ENCODE measurements at places on chromosomes 6 and 20. TPM values are rescaled to one million over a fixed set of nuclear protein-coding genes. Genes with fewer than 3 reads are reported as not detected.

GRCh38 chr6:21738180-21739094 is 144.9 kb downstream of the SOX4 start:
- no peak for DNase-seq

Gene GSTA1
- 25.8 TPM for total RNA-seq

GRCh38 chr6:34459899-34460593 is 5.8 kb upstream of the PACSIN1 start:
- no peak for DNase-seq

GRCh38 chr6:54971825-54972224 is 125.3 kb downstream of the FAM83B start:
- DNase-seq, result no peak

Gene LRRN4
- 7.7 TPM for total RNA-seq

- no peak for DNase-seq
These were observed 912 bp upstream of the SENP6 start for GRCh38 chr6:75600768-75601167.

DNA sequence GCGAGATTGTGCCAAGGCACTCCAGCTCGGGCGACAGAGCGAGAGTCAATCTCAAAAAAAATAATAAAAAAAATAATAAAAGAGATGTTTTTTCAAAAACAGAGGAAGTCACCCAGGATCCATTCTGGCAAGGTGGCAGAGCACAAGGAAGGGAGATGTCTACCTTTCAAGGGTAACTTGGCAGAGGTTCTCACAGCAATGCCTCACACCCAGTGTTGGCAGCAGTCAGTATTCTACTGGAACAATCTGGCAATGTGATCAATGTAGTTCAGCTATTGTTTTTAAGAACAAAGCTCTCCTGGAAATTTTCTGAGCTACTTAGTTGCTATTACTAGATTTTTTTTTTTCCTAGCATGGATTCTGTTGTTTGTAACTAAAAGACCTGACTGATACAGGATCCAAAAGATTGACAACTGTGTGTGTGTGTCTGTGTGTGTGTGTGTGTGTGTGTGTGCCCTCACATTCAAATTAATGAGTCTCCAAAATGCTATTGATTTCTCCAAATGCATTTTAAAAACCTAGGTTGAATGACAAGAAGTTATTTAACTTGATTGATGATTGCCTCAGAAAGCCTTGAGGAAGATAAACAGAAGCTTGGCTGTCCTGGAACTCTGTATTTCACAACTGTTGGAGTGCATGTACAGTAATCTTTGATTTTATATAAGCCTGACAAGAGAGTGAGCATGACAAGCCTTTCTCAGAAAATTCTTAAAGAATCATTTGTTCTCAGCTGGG is 114.1 kb upstream of the RREB1 start:
- no peak for DNase-seq

DNA sequence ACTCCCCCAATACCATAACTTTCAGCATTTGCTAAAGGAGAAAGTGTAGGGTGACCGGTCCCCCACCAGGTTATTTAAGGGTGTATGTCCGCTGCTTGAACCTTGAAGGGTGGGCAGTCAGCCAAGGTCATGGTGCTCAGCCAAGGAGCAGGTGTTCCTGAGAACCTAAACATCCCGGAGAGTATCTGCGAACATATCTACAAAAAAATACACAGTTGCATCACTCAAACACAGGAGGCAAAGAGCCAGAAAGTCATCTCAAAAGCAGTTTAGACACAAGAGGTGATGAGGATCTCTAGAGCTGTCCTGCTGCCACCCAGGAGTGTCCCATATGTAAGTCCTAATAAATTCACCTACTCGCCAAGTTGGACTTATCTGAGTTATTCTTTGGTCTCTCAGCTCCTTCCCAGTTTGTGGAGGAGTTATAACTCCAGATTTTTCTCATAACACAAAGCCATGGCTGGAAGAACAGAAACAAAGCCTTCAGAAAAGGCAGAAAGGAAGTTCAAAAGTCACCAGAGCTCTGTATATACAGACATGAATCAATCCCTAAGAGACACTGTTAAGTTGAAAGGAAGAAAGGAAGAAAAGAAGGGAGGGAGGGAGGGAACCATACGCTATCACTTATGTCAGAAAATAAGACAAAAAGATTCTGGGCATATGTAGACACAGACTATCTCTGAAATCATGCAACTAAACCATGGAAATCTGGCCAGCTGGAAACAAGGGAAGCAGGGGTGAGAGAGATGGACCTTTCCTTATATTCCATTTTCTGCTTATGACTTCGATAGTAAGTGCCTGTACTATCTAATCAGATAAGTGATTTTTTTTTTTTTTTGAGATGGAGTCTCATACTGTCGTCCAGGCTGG is 11.3 kb downstream of the MBOAT1 start:
- DNase-seq, result no peak

- no peak for DNase-seq
These were observed 332.9 kb upstream of the PRDM1 start for GRCh38 chr6:105753207-105753606.

DNA sequence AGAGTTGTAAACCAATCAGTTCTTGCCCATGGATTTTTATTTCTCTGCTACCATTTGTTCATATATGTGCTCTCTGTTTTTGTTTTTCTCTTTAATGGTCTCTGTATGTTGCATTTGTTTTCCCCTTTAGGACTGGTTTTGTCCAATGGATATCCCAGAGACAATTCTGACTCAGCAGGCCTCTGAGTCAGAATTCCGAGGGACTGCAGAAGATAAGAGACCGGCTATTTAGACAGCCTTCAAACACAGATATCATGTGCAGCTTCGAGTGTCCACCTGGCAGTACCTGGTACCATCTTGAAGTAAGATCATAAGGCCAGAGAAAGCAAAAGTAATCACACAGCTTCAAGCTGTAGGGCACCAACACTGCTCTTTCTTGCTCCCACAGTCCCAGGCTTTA is 125.5 kb downstream of the ELOVL4 start:
- DNase-seq, result no peak

GRCh38 chr6:89623749-89624148 is 14.8 kb downstream of the LYRM2 start:
- DNase-seq, result no peak

- no peak for DNase-seq
These were observed 20.9 kb upstream of the MAP1LC3A start for GRCh38 chr20:34537651-34538050.

GRCh38 chr6:24859132-24859531 is 60.4 kb upstream of the ARMH2 start:
- DNase-seq, result no peak

GRCh38 chr6:11025921-11026635 is 18.0 kb downstream of the ELOVL2 start:
- DNase-seq, result no peak

Gene ENPP5
- total RNA-seq, result 13.4 TPM

- DNase-seq, result no peak
These were observed 232.4 kb upstream of the RSPO3 start for GRCh38 chr6:126886106-126886505.

Gene CLPSL1
- not detected for total RNA-seq

- peak; percentile 6 for DNase-seq
These were observed 642 bp downstream of the EEF1A2 start for GRCh38 chr20:63497946-63498935.

Gene MYCT1
- total RNA-seq, result not detected

Gene NRSN1
- not detected for total RNA-seq

DNA sequence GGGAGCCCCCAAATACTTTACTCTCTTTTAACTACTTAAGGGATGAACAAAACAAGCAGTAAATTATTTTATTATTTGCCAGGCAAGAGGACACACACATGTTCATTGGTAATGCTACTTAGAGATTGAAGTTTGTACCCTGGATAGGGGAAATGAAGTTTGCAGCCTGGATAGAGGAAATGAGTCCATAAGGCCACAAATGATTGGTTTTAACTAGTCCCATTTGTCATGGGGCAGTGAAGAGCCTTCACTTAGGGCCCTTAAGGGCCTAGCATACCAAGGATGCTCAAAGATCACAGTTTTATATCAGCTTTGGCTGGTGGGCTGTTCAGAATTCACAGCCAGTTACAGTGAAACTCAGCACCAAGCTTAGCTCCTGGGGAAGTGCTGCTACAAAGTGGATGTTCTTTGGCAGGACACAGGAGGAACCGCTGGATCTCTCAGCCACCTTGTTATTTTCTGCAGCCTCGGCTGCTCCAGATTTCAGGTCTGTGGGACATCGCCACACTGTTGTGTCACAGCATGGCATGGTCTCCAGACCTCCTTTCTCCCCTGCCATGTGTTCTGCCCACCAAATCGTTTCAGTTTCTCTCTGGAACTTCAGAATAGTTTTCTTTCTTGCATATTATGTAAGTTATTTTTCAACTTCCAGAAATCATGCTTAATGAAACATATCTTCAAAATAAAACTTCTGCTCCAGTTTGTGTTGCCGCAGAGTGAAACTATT is 41.8 kb downstream of the NCOA7 start:
- DNase-seq, result no peak

GRCh38 chr20:50848846-50849673 is 54.2 kb downstream of the BCAS4 start:
- no peak for DNase-seq
